ENCODE measurements at places on chromosomes 11 and 22.

GRCh38 chr22:41920271-41920976 is 5.5 kb upstream of the SHISA8 start:
- no peak for DNase-seq

DNA sequence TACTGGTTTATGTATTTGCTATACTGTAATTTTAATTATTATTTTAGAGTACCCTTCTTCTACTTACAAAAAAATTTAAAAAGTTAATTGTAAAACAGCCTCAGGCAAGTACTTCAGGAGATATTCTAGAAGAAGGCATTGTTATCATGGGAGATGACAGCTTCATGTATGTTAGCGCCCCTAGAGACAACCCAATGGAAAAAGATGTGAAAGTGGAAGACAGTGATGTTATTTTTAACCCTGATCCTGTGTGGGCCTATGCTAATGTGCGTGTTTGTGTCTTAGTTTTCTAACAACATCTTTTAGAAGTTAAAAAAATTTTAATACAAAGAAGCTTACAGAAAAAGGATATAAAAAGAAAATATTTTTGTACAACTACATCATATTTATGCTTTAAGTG is 205.0 kb downstream of the FAM76B start:
- DNase-seq = no peak

- DNase-seq = no peak
These were observed 20.2 kb downstream of the MYO18B start for GRCh38 chr22:25762147-25762546.

- no peak for DNase-seq
These were observed 398.9 kb downstream of the ETS1 start for GRCh38 chr11:128188346-128189004.

GRCh38 chr11:109085708-109086373 is 336.1 kb upstream of the C11orf87 start:
- no peak for DNase-seq

GRCh38 chr22:50146439-50147238 is 23.9 kb upstream of the PANX2 start:
- no peak for DNase-seq
